ENCODE measurements at places on chromosomes 13 and 19. TPM values are rescaled to one million over a fixed set of nuclear protein-coding genes. Genes with fewer than 3 reads are reported as not detected.

Gene SHC2
- total RNA-seq = 2.1 TPM

Gene ZNF497
- total RNA-seq = 2.1 TPM

Gene GRIK5
- total RNA-seq = 0.23 TPM

Gene FXYD1
- total RNA-seq = not detected

Gene EDNRB
- 11.2 TPM for total RNA-seq

Gene LGALS7
- total RNA-seq = not detected

Gene HIPK4
- not detected for total RNA-seq

Gene ZNF578
- 0.53 TPM for total RNA-seq

Gene CBLC
- not detected for total RNA-seq

Gene LILRA6
- total RNA-seq = not detected

Gene TMEM221
- total RNA-seq = not detected

Gene TGFBR3L
- total RNA-seq = 1.1 TPM

Gene CD37
- total RNA-seq = not detected

Gene PSG2
- not detected for total RNA-seq

Gene ZNF17
- 9.6 TPM for total RNA-seq

Gene MED29
- 25.3 TPM for total RNA-seq

Gene LILRA2
- total RNA-seq = not detected

Gene S1PR5
- 1.9 TPM for total RNA-seq

Gene TRAPPC2B
- total RNA-seq = 12.4 TPM

Gene WTIP
- total RNA-seq = 11.4 TPM

Gene CBY2
- not detected for total RNA-seq

Gene CD33
- total RNA-seq = 3.1 TPM

Gene NCLN
- 67.4 TPM for total RNA-seq

Gene HSD11B1L
- 46.3 TPM for total RNA-seq

Gene CGB5
- not detected for total RNA-seq

Gene IZUMO1
- not detected for total RNA-seq

Gene LYPD5
- total RNA-seq = 1.0 TPM

Gene NLRP11
- 0.75 TPM for total RNA-seq

Gene OR7A5
- total RNA-seq = not detected

Gene SIGLEC12
- total RNA-seq = not detected

Gene RB1
- total RNA-seq = 20.4 TPM

Gene SLC1A6
- not detected for total RNA-seq

Gene NLRP7
- not detected for total RNA-seq

Gene UNC13A
- total RNA-seq = 1.6 TPM

Gene SACS
- total RNA-seq = 52.1 TPM

Gene SPACA4
- not detected for total RNA-seq

Gene NR2F6
- 107 TPM for total RNA-seq

Gene ZNF420
- 3.8 TPM for total RNA-seq

Gene FUT2
- total RNA-seq = not detected

Gene LRFN3
- 2.1 TPM for total RNA-seq

Gene RFPL4AL1
- not detected for total RNA-seq

Gene TJP3
- 0.03 TPM for total RNA-seq

Gene RNF225
- total RNA-seq = 1.4 TPM

Gene DCLK1
- 1.5 TPM for total RNA-seq

Gene GJB6
- total RNA-seq = not detected

Gene LIM2
- not detected for total RNA-seq

Gene FGF21
- total RNA-seq = 1.8 TPM

Data from A375 (cell line).